Neural cell (in vitro differentiated cells): ENCODE measurements at places on chromosomes 1 and 21. TPM values are rescaled to one million over a fixed set of nuclear protein-coding genes. Genes with fewer than 3 reads are reported as not detected.

The CELA2B gene
- polyA plus RNA-seq = not detected in 2 replicates

The GBP6 gene
- polyA plus RNA-seq = not detected in 2 replicates

The MYCL gene
- polyA plus RNA-seq = 35.2 and 36.3 TPM in 2 replicates

The OR2T33 gene
- not detected in 2 replicates for polyA plus RNA-seq

The KDM1A gene
- 276 and 304 TPM in 2 replicates for polyA plus RNA-seq

The FAAH gene
- 106 and 111 TPM in 2 replicates for polyA plus RNA-seq

The ZBED6 gene
- polyA plus RNA-seq = 5.1 and 6.4 TPM in 2 replicates

The CYP4A11 gene
- polyA plus RNA-seq = 1.6 TPM in 1 of 2 replicates, not detected in the other

The CD1B gene
- not detected in 2 replicates for polyA plus RNA-seq

The RPAP2 gene
- polyA plus RNA-seq = 9.3 and 13.1 TPM in 2 replicates
